ENCODE measurements at places on chromosomes 7 and 10. TPM values are rescaled to one million over a fixed set of nuclear protein-coding genes. Genes with fewer than 3 reads are reported as not detected.

DNA sequence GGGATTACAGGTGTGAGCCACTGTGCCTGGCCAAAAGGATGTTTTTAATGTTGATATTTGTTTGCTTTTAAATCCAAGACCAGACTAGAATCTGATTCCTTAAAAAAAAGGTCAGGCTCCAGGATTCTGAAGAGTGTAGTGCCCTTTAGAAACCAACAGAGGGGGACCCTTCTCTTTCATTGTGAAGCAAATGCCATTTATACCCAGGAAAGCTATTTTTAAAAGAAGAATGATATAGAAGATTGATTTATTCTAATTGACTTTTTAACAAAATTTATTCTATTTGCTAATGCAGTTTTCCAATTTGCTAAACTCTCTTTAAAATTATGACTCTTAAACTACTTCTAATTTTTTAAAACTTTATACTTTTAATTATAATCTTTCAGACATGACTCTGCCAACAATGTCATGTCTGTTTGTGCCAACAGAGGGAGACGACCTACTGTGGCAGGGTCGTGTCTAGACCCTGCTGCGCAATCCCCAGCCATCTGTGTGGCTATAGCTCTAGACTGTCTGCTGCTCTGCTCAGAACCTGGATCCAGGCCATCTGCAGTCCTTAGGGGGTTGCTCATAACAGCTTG, 201.0 kb upstream of the IMMP2L start:
- no peak for DNase-seq
- no peaks in the 10 kb centered on the region for H3K36me3 ChIP-seq
- no peak overlapping the region for H3K4me3 ChIP-seq
- H3K4me1 ChIP-seq, result no peaks in the 10 kb centered on the region
- H3K27me3 ChIP-seq, result no peaks in the 10 kb centered on the region

DNA sequence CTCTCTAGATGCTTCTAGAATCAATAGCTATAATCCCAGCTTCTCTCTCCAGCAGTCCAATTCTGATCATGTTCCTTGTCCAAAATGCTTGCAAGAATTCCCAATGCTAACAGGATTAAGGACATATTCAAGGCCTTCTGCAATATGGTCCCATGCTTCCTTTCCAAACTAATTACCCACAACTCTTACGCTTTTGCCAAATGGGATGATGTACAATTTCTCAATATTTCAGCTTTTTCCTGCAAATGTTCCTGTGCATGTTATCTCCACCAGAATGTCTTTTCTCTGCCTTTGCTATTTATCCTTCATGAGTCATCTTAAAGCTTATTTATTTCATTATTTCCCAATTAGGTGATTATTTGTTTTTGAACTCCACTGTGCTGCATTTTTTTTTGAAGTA, 556.4 kb downstream of the SORCS1 start:
- no peak overlapping the region for H3K4me3 ChIP-seq
- no peaks in the 10 kb centered on the region for H3K36me3 ChIP-seq
- no peaks in the 10 kb centered on the region for H3K27me3 ChIP-seq
- H3K27ac ChIP-seq, result no peak overlapping the region
- DNase-seq, result no peak

The AASS gene
- 3.0 TPM for total RNA-seq

The ASB10 gene
- not detected for total RNA-seq

The SEMA3C gene
- 0.50 TPM for total RNA-seq

The SLC39A12 gene
- not detected for total RNA-seq
